A549 (cell line): ENCODE measurements at places on chromosomes 3 and 15.

GRCh38 chr3:135176881-135177280 lies 381.8 kb downstream of the EPHB1 start:
- DNase-seq: no peak

DNA sequence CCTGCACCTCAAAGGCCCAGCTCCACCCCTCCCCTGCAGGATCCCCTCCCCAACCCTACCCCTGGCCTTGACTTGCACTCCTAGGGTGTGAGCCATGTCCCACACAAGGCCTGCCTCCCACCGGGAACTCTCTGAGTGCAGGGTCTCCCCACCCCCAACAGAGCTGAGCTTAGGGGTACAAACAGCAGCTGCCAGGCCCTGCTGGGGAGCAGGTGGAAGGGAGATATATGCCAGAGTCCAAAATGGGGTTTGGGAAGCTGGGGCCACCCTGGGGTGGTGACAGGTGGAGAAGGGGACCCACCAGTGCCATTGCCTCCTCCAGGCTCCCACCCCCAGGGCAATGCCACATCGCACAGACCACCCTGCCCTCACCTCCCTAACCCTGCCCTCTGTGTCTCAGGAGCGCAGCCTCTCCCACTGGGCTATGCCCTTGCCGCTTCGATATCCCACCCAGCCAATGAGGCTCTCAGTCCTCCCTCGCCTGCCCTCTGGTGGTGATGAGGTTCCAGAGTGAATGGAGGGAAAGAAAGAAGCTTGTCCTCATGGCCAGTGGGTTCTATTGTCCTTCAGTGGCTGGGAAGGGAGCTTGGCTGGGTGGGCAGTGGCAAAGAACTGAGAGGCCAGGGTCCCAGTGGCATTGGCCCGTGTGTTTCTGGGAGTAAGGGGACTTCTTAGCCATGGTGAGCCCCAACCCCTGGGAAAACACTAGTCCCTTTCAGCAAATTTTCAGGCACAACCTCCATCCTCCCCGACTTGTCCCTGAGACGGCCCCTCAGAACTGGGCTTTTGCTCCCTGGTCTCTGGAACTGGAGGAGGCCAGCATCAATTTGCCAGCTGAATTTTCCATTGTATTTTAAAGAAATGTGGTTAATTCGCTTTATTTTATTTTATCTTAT lies 46.8 kb downstream of the CYP11A1 start:
- DNase-seq: peak; percentile 28

- DNase-seq: no peak
Observed at GRCh38 chr15:50344006-50344464, 11.0 kb downstream of the GABPB1 start.

DNA sequence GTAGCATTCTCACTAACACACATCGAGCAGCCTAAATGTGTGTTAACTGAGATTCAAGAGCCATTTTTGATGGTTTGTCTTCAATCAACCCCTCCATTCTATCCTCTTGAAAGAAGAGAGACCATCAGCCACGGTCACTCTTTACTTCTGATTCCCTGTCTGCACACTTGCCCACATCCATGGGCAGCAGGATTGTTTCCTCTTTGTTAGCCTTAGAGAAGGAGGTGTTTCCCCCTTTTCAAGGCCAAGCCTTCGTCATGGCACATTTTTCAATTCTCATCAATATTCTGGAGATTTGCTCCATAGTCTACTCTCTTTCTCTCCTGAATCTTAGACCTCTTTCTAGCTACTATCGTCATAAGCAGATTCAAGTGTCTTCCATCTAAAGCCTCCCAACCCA lies 522.4 kb upstream of the NAALADL2 start:
- DNase-seq: no peak

- DNase-seq: no peak
Observed at GRCh38 chr3:127365163-127365798, 77.4 kb upstream of the PRR20G start.

DNA sequence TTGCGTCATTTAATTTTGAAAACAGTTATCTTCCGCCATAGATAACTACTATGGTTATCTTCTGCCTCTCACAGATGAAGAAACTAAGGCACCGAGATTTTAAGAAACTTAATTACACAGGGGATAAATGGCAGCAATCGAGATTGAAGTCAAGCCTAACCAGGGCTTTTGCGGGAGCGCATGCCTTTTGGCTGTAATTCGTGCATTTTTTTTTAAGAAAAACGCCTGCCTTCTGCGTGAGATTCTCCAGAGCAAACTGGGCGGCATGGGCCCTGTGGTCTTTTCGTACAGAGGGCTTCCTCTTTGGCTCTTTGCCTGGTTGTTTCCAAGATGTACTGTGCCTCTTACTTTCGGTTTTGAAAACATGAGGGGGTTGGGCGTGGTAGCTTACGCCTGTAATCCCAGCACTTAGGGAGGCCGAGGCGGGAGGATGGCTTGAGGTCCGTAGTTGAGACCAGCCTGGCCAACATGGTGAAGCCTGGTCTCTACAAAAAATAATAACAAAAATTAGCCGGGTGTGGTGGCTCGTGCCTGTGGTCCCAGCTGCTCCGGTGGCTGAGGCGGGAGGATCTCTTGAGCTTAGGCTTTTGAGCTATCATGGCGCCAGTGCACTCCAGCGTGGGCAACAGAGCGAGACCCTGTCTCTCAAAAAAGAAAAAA lies 1.2 kb downstream of the B2M start:
- peak; percentile 71 for DNase-seq

DNA sequence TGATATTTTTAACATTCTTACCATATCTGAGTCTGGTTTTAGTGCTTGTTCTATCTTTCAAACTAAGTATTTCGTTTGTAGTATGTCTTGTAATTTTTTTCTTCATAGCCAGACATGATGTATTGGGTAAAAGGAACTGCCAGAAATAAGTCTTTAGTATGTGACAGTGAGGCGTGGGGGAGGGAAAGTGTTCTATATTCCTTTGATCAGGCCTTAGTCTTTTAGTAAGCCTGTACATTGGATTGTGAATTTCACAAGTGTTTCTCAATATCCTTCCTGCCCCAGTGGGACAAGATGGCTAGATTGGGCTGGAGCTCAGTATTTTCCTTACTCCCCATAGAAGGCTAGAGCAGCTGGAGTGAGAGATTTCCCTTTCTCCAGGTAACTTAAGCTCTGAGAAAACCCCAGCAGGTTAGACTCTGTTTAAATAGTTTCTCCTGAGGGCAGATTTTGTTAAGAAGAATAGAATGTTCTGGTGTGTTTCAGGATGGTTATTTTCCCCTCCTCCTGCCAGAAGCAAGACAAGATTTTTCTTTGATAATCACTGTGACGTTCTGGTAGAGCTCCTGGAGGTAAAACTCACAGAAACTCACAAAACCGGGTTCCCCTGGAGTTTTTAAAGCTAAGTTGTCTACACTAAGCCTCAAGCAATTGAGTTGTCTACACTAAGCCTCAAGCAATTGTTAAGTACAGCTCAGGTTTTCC lies 140.7 kb upstream of the ARPP21 start:
- no peak for DNase-seq

DNA sequence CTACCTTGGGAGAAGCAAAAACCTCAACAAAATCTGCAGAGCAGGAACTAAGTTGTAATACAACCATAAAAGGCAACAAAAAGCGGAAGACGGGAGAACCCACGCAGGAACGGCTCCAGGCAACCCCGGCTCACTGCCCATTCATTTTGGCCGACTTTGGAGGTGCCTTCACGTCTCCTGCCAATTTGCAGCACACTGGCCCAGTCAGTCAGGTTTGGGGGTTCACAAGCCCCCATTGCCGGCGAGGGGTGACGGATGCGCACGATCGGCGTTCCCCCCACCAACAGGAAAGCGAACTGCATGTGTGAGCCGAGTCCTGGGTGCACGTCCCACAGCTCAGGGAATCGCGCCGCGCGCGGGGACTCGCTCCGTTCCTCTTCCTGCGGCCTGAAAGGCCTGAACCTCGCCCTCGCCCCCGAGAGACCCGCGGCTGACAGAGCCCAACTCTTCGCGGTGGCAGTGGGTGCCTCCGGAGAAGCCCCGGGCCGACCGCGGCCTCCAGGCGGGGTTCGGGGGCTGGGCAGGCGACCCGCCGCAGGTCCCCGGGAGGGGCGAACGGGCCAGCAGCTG lies 463 bp downstream of the TERC start:
- peak; percentile 50 for DNase-seq

- no peak for DNase-seq
Observed at GRCh38 chr3:188097791-188098190, 56.2 kb upstream of the LPP start.

GRCh38 chr3:60555686-60556354 lies 695.4 kb downstream of the FHIT start:
- no peak for DNase-seq

- DNase-seq: no peak
Observed at GRCh38 chr3:58384381-58385090, 49.1 kb downstream of the PDHB start.

- DNase-seq: no peak
Observed at GRCh38 chr3:177982034-177982433, 554.2 kb upstream of the KCNMB2 start.

DNA sequence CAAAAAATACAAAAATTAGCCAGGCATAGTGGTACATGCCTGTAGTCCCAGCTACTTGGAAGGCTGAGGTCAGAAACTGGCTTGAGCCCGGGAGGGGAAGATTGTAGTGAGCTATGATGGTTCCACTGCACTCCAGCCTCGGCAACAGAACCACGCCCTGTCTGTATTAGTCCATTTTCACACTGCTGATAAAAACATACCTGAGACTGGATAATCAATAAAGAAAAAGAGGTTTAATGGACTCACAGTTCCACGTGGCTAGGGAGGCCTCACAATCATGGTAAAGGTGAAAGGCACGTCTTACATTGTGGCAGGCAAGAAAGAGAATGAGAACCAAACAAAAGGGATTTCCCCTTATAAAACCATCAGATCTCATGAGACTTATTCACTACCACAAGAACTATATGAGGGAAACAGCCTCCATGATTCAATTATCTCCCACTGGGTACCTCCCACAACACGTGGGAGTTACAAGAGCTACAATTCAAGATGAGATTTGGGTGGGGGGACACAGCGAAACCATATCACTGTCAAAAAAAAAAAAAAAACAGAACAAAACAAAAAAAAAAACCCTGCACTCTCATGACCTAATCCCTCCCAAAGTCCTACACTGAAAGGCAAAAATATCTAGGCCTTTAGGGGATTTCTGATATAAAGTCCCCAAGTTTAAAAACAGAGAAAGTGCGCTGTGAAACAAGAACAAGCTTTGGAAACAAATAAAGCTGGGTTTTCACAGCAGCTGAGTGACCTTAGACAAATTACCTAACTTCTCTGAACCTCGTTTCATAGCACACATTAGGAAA lies 224.7 kb downstream of the IGSF11 start:
- no peak for DNase-seq

GRCh38 chr3:47663630-47664240 lies 85.1 kb upstream of the CSPG5 start:
- DNase-seq: no peak

DNA sequence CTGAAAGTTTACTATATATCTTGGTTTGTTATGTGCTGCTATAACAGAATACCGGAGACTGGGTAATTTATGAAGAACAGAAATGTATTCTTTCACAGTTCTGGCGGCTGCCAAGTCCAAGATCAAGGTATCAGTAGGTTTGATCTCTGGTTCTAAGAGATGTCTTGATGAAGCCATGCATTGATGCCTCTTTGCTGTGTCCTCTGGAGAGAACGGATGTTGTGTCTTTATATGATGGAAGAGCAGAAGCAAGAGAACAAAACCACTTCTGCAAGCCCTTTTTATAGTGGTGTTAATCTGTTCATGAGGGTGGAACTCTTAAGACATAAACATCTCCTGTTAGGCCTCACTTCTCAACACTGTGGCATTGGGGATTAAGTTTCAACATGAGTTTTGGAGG lies 62.7 kb downstream of the TCF12 start:
- DNase-seq: no peak

DNA sequence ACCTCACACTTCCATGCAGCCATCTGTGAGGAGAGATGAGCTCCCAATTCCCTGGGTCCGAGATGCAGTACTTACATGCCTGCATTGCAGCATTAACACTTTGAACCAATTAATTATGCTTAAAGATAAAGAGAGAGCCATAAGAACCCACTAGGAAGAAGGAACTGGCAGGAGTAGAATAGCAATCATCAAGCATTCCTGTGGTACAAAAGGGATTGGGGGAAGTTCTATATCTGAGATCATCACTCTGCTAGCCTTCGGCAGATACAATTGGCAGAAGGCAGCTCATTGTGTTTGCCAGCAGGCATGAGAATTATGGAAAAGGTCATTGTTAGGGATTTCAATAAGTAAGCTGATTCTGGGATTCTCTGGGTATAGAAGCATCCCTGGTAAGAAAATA lies 891.4 kb downstream of the NTRK3 start:
- DNase-seq: no peak

DNA sequence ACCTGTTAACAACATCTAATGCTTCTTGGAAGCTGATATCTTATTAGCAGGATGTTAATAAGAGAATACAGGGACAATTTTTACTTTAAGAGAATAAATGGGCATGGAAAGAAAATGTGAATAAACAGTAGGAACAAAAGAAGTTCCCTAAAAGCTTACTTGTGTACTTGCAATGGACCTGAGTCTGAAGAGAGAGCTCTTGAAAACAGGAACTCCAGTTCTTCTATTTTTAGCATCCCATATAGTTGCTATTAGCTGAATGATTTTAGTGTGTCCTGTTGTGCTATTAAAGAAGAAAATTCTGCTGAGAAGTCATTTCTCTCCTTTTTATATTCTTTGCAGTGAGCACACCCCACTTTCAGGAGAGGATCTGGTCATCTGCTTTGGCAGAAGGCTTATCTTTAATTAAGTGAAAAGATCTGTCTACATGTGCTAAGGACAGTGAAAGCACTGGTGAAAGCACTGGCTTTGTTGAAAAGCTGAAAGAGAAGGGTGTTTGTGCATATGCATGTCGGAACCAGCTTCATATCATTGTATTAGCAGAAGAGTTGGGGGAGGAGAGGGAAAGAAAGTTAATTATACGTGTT lies 1.4 kb upstream of the ST3GAL6 start:
- DNase-seq: no peak

GRCh38 chr15:69468241-69469121 lies 15.9 kb downstream of the RPLP1 start:
- DNase-seq: no peak

DNA sequence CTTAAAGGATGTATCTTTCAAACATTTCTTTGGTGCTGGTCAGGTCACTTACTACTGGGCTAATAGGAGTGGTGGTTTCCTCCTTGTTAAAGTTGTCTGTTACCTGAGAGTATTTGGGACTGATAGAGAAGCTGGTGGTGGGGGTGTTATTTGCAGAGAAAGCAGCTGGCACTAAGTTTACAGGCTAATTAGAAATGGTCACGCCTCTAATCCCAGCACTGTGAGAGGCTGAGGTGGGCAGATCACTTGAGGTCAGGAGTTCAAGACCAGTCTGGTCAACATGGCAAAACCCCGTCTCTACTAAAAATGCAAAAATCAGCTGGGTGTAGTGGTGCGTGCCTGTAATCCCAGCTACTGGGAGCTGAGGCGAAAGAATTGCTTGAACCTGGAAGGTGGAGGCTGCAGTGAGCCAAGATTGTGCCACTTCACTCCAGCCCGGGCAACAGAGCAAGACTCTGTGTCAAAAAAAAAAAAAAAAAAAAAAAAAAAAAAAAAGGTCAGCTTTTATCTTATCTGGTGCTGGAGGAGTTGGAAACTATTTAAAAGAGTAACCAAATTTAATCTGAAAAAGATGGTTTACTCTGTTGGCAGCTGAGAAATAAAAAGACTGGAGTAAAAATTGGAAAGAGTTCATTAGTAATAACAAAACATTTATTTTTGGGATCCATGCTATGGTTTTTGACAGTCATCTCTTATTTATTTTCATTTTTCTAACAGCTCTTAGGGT lies 332.6 kb downstream of the PTPRG start:
- DNase-seq: no peak
